ENCODE measurements at places on chromosomes 11 and 22. TPM values are rescaled to one million over a fixed set of nuclear protein-coding genes. Genes with fewer than 3 reads are reported as not detected.

MS4A3 gene
- 0.24 TPM for polyA plus RNA-seq

- no peak for DNase-seq
Observed at GRCh38 chr11:88203604-88204003, 28.4 kb upstream of the RAB38 start.

DNA sequence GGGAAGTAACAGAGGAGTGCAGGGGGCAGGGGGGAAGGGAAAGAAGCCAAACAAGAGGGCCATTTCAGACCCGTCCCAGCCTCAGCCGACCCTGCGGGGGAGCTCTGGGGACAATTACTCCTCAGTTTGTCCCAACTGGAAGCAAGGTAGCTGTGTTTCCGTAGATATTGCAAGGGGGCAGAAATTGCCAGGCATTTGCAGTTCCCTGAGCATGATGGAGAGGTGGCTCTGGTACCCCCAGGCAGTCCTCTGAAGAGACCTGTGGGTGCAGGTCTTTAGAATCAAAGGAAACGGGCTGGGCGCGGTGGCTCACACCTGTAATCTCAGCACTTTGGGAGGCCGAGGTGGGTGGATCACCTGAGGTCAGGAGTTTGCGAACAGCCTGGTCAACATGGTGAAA lies 13.8 kb upstream of the JAM3 start:
- no peak for DNase-seq

DNA sequence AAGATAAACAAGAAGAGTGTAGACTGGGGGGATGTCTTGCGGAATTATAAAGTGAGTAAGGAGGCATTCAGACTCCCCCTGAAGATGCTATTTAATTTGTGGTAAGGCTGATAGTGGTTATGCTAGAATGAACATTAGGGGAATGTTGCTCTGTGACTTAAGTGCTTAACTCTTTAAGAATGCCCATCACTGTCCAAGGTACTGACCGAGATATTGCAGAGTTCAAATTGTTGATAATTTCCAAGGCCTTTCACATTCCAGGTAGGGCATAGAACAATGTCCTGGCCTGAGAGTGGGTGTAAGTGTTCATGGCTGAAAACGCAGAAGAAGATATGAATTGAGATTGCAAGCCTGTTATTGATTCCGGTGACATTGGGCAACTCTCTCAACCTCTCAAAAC lies 90.3 kb upstream of the SEZ6L start:
- no peak for DNase-seq

DNA sequence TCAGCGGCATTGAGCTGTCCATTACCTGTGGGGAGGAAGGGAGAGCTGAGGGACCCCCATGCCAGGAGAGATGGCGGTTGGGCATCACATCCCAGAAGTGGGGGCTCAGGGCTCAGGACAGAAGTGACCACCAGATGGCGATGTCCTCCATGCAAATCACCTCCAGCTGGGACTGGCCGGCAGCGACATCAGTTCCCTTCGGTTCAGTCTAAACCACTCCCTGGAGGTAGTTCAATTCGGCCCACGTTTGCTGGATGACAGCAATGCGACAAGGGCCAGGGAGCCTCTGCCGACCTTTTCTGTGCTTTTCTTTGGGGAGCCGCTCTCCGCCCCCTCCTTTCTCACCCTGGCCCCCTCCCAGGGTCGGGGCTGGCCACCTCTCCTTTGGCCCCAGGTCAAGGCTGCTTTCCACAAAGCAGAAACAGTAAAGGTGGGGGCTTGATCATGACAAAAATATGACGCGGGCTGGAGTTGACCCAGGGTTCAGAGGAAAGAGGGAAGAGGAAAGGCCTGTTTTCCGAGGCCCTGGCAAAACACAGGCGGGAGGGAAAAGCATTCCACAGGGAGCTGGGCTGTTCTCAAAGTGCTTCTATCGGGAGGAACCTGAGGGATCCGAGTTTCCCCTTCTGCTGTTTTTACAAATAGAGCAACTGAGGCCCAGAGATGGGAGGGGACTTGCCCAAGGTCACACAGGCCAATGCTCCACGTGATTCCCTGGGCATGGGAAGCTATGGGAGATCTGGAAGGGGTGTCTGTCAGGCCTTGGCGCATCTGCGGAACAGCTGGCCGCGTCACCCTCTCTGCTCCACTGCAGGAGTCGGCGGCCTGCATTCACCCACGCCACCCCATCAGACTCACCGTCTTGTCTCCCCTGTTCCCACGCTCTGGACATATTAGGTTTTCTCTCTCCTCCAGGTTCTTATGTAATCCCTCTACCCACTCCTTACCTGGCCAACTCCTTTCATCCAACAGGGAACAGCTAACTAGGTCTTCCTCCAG lies 54.7 kb downstream of the FBXO7 start:
- peak; percentile 77 for DNase-seq

DNA sequence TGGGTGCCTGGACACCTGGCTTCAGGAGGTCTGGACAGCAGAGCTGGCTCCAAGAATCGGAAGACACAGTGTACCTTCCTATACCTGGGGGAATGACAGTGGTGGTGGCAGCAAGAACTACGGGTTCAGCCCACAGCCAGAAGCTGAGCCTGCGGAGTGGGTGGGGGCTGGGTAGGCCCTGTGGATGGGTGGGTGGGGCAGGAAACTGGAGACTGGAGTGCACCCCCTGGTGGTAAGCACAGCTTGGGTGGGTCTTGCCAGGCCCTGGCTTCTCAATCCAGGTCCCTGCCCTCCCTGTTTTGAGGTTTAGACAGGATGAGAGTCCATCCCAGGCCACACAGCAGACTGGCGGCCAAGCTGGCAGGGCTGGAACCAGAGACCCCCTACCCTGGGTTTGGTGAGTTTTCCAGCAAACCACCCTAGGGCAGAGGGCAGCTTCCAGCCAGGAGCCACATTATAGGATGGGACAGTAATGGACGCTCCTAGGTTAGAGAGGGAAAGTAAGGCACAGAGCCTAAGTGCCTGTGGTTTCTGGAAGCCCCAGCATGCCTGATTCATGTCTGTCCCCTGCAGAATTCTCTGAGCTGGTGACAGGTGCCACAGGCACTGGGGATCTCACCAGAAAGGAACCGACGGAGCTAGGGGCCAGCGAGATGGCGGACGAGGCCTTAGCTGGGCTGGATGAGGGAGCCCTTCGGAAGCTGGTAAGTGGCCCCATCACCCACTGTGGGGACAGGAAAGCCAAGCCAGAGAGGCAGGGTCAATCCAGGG lies 1.7 kb downstream of the SMTN start:
- peak; percentile 78 for DNase-seq

All from large intestine (tissue), 12 donors.